ENCODE measurements at places on chromosomes 1 and 21.

DNA sequence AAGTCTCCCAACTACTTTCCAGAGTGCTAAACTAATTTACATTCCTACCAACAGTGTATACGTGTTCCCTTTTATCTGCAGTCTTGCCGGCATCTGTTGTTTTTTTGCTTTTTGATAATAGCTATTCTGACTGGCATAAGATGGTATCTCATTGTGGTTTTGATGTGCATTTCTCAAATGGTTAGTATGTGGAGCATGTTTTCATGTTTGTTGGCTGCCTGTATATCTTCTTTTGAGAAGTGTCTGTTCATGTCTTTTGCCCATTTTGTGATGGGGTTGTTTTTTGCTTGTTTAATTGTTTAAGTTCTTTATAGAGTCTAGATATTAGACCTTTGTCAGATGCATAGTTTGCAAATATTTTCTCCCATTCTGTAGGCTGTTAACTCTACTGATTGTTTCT is 46.6 kb downstream of the MAST2 start:
- no peak for DNase-seq

GRCh38 chr1:53288002-53288789 is 39.7 kb downstream of the LRP8 start:
- DNase-seq = no peak

- peak; percentile 37 for DNase-seq
These were observed 37.8 kb downstream of the FRRS1 start for GRCh38 chr1:99728494-99729235.

DNA sequence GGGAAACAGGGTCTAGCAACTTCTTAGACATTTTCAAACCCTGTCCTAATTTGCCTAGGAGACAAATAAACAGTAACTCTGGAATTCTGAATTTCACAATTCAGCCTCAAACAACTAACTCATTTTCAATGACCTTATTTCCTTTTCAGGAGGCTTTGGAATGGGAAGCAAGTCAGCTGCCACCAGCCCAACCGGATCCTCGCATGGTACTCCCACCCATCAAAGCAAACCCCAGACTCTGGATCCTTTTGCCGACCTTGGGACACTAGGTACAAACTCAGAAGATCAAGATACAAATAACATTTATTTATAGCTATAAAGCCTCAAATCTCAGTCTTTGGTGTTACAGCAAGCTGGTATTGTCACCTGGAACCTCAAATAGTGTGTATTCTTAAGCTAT is 18.9 kb upstream of the LEPR start:
- DNase-seq = no peak

DNA sequence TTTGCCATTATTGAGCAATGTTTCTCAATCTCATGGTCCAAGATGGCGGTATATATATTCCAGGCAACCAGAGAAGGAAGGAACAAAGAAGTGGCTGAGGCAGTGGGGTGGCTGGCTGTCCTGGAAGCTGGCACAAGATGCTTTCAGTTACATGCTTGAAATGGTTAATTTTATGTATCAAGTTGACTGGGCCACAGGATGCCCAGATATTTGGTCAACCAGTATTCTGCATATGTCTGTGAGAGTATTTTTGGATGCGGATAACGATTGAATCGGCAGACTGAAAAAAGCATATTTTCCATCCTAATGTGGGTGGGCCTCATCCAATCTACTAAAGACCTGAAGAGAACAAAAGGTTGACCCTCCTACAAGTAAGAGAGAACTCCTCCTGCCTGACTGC is 55.2 kb downstream of the MAP3K7CL start:
- DNase-seq = no peak

DNA sequence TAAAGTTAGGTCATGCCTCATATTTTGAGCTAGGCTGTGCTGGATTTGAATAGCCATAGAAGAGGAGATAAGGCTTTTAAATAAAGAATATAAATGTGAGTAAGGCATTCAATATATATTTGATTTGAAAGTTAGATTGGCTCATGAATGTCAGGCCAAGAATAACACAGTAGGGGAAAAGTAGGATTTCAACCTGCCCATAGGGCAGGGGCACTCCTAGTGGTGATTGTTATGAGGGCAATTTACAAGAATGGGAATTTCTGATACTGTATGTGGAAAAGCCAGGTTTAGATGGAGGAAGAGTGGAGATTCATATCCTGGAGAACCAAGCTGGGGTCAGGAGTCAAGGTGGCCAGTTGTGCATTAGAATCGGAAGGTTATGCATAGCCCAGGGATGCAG is 74.9 kb downstream of the DNAH14 start:
- DNase-seq = no peak

DNA sequence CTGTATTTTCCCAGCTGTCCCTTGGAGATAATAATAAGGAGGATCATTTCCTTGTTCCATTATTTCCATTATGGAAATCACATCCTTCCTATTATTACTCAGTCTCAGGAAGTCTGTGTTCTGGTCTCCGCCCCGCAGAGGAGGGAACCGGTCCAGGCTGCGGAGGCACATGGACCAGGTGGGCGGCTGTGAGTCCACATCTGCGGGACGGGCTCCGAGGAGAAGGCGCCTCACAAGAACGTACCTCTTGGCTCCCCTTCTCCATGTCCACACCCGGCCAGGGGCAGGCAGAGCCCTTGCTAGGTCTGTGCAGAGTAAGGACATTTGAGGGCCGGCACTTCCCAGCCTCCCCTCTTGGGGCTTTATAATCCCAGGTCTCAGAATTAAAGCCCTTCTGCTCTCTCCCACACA is 14.6 kb downstream of the RAB7B start:
- DNase-seq = no peak

GRCh38 chr1:214990619-214991018 is 91.9 kb upstream of the KCNK2 start:
- no peak for DNase-seq

DNA sequence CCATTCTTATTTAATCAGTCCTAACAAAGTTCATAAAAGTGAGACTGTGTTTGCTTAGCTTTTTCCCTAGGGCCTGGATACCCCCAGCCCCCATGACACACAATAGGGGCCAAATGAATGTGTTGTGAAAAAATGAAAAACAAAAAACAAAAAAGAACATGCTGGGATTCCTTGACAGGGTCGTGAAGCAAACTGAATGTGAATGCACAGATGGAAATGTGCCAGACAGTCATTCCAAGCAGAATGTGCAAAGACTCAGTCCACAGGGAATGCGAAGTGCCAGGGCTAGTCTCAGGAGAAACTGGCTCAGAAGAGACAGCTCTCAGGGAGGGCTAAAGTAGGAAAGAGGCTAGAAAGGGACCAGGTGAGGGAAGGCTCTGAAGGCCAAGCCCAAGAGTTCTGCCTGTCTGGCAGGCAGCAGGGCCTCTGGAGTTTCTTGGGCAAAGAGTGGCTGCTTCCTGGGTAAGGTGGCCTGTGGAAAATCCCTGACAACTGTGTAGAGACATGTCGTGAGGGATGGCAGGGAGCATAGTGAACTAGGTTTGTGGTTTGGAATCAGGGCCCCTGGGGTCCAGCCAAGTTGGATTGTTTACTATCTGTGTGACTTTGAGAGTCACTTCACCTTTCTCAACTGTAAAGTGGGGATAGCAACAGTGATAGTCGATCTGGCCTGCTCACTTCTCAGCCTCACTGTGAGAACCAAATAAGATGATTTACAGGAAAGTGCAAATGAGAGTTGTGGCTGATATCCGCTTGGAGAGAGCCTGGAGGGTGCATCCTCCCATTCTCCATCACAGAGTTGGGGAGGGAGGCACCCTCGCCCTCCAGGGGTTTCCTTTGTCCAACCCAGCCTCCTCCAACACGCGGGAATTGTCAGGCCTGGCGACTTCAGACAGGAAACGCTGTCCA is 1.2 kb upstream of the ADAM15 start:
- no peak for DNase-seq

All from NB4 (cell line).